ENCODE measurements at places on chromosomes 3 and 15.

DNA sequence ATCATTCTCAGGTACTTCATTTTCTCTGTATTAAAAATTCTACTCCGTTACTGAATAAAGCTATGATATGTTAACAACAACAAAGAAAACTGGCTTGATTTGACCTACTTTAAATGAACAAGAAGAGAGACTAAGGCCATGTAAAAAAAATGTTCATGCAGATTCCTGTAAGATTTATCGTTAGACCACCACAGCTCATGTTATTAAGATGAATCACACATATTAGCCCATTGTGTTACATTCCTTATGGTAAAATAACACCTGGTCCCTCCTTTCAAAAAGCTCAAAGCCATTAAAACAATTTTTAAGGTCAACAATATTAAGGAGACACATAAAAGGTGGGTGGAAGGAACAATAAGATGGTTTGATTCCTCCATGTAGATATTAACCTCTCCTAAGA is 6.3 kb downstream of the THOC7 start:
- no peak overlapping the region for H3K27ac ChIP-seq
- no peaks in the 10 kb centered on the region for H3K27me3 ChIP-seq
- peaks cover 3% of the 10 kb centered on the region for H3K4me1 ChIP-seq
- H3K4me3 ChIP-seq, result no peak overlapping the region
- no peak for DNase-seq
- no peaks in the 10 kb centered on the region for H3K36me3 ChIP-seq

- H3K27me3 ChIP-seq, result peaks cover 31% of the 10 kb centered on the region
- no peak for DNase-seq
- no peak overlapping the region for H3K27ac ChIP-seq
- no peaks in the 10 kb centered on the region for H3K36me3 ChIP-seq
- H3K4me3 ChIP-seq, result no peak overlapping the region
Measured at GRCh38 chr3:39249453-39250115, 30.3 kb downstream of the CX3CR1 start.

DNA sequence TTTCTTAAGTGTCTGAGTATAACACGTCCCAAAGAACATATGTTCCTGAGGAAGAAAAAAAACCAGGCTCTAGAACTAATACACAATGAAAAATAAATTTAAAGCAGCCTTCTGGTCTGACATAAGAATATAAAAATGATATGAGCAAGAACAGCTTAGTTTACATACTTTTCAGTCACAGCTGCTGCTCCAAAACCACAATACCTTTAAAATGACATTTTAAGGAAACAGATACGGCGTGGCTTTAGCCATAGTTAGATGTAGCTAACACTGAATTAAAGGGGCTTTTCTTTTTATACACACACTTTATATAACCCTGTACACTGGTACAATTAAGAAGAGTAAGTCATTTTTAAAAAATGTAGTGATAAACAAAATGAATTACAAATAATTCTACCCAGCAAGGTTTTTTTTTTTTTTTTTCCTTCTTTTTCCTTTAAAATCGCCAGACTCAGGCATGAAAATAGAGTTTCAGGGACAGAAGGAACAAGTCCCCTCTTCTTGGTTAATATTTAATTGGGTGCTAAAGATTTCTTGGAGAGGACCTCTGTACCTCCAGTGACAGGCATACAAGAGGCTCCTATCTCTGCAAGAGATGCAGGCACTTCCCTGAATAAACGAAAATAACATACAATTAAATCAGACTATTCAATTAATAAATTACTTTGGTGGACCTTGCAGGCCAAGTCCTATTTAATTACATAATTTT is 265.6 kb downstream of the FOXP1 start:
- no peaks in the 10 kb centered on the region for H3K36me3 ChIP-seq
- no peaks in the 10 kb centered on the region for H3K4me1 ChIP-seq
- DNase-seq, result no peak
- H3K4me3 ChIP-seq, result no peak overlapping the region
- no peaks in the 10 kb centered on the region for H3K27me3 ChIP-seq

DNA sequence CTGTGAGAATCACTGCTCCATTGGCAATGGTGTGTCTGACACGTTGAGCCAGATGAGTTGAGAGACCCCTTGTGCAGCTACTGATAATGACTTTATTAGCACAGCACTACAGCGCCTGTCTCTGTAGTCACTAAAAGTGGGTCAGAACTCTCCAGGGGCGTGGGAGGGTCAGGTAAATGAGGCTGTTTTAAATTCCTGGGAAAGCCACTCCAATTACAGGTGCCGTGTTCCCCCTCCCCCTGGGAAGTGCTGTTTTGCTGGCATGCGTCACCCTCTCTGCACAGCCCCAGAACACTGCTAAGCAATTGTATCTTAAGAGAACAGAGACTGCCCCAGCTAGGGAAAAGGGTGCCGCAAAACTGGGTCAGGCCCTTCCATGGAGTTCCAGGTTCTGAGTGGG is 21.5 kb upstream of the CPNE9 start:
- peaks cover 15% of the 10 kb centered on the region for H3K36me3 ChIP-seq
- H3K4me1 ChIP-seq, result no peaks in the 10 kb centered on the region
- H3K27me3 ChIP-seq, result no peaks in the 10 kb centered on the region
- no peak for DNase-seq
- no peak overlapping the region for H3K27ac ChIP-seq
- no peak overlapping the region for H3K4me3 ChIP-seq

GRCh38 chr3:134713671-134714070 is 62.8 kb upstream of the KY start:
- H3K27me3 ChIP-seq, result peaks cover 26% of the 10 kb centered on the region
- H3K4me1 ChIP-seq, result peaks cover 5% of the 10 kb centered on the region
- no peak overlapping the region for H3K4me3 ChIP-seq
- H3K36me3 ChIP-seq, result no peaks in the 10 kb centered on the region

- DNase-seq, result no peak
- no peaks in the 10 kb centered on the region for H3K36me3 ChIP-seq
- no peak overlapping the region for H3K4me3 ChIP-seq
- H3K4me1 ChIP-seq, result no peaks in the 10 kb centered on the region
- H3K27me3 ChIP-seq, result no peaks in the 10 kb centered on the region
Measured at GRCh38 chr3:144263706-144264105, 292.1 kb downstream of the DIPK2A start.

DNA sequence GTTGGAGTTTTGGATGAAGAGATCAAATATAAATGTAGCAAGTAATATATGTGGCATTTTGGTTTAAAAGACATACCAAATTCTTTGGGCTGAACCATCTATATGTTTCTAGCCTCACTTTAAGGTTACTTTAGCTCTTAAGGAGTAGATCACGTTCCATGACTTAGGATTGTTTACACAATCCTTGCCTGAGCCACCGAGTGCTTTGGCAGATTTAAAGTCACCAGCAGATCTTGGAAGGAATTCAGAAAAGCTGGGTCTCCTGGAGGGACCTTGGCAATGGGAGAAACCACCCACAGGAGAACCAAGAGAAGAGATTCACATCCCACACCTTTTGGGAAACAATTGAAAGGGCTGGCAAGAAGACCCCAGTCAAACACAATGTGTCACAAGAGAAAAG is 54.5 kb downstream of the TM4SF18 start:
- no peak overlapping the region for H3K27ac ChIP-seq
- no peak for DNase-seq
- H3K36me3 ChIP-seq, result no peaks in the 10 kb centered on the region
- H3K4me1 ChIP-seq, result no peaks in the 10 kb centered on the region
- no peaks in the 10 kb centered on the region for H3K27me3 ChIP-seq
- H3K4me3 ChIP-seq, result no peak overlapping the region

GRCh38 chr15:96089405-96090058 is 241.0 kb upstream of the NR2F2 start:
- H3K27me3 ChIP-seq, result no peaks in the 10 kb centered on the region
- H3K27ac ChIP-seq, result no peak overlapping the region
- no peaks in the 10 kb centered on the region for H3K4me1 ChIP-seq

DNA sequence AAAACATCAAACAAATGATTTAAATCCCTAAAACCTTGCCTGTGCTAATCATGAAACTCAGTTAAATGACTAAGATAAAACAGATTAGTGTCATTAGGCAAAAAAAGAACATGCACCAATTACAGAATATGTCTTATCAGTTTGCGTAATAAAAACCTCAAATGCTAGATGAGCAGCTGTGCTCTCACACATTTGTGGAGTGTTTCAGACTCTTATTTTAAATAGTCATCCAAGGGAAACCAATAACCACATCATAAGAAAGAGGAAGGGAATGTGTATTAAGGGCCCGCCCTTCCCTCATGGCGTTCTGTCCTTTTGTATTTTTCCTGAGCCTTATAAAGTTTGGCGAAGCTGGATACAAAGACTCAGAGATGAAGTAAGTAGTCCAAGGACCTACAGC is 6.6 kb downstream of the SAMMSON start:
- no peaks in the 10 kb centered on the region for H3K4me1 ChIP-seq
- no peak overlapping the region for H3K4me3 ChIP-seq
- no peak for DNase-seq
- no peak overlapping the region for H3K27ac ChIP-seq

DNA sequence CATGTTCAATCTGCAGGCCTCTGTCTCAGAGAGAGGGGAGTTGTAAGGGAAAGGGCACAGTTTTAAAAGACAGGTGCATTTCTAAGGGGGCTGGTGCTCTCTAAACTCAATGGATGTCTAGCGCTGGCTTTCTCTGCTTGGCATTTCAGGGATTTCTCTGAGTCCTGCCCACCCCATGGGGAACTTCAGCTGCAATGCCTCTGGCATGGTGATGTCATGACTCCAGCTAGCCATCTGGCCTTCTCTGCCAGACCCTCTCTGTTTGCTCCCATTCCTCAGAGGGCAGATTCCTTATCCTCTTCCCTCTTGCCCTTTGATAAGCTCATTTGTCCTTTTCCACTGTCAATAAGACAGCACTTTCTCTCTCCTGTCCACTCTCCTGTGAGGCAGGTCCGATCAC is 40.8 kb downstream of the RPLP1 start:
- DNase-seq, result no peak
- no peaks in the 10 kb centered on the region for H3K27me3 ChIP-seq
- no peak overlapping the region for H3K4me3 ChIP-seq
- H3K4me1 ChIP-seq, result no peaks in the 10 kb centered on the region
- no peak overlapping the region for H3K27ac ChIP-seq

DNA sequence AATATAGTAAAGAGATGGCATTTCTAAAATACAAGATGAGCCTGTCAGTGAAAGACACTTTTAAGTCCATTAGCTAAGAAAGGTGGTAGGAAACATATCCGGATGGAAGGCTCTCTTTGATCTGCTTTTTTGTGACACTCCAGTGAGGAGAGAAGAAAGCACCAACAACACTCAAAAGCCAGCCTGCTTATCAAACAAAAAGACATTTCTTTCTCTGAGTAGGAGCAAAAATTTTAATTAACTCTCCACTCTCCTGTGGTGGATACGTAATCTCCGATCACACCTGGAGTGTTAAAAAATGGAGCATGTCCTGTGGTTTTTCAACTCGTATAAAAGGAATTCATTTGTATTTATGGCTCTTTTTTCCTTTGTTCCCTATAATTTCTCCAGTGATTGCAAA is 65.3 kb downstream of the OXNAD1 start:
- no peaks in the 10 kb centered on the region for H3K36me3 ChIP-seq
- no peak overlapping the region for H3K4me3 ChIP-seq
- DNase-seq, result no peak

DNA sequence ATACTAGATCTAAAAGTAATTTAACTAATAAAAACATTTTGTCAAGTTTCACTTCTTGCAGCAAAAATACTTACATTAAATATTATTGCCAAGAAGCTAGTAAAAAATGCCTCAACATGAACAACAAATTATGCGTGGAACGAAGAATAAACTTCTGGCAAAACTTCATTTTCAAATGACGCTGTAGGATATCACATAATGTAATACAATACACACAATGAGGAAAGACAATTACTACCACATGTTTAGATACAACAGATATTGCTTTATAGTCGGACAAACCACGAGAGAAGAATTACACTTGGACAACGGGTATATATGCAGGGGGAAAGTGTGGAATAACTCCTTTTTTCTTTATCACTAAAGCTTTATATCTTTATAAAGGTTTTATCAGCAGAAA is 21.6 kb downstream of the P3H2 start:
- H3K4me3 ChIP-seq, result no peak overlapping the region
- no peak for DNase-seq
- no peak overlapping the region for H3K27ac ChIP-seq
- no peaks in the 10 kb centered on the region for H3K27me3 ChIP-seq
- no peaks in the 10 kb centered on the region for H3K36me3 ChIP-seq

DNA sequence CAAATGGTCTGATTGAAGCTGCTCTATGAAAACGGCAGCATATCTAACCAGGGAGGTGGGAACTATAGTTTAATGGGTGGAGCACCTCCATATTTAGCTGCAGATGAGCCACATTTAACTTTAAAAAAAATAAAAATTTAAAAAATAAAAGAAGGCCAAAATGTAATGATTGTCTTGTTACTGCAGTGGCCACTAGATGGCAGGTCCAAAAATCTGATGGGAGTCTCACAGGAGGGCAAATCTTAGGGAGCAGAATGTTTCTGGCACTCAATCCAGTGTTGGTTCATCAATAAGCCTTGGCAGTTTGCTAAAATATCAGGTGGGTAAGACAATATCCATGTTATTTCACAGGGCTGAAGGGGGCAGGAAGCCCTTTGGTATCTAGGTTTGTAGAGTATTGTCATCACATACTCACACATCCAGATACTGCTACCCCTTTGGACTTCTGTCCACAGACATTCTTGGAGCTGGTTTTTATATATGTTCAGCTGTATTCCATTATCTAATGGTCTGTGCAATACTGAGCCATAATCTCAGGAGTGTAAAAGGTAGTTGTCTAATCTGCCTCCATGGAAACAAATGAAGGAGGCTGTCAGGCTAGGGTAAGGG is 233.3 kb downstream of the TIGIT start:
- no peak overlapping the region for H3K4me3 ChIP-seq
- H3K4me1 ChIP-seq, result peaks cover 8% of the 10 kb centered on the region
- no peaks in the 10 kb centered on the region for H3K27me3 ChIP-seq
- H3K27ac ChIP-seq, result no peak overlapping the region

GRCh38 chr15:69830876-69831275 is 266.8 kb downstream of the TLE3 start:
- no peak overlapping the region for H3K4me3 ChIP-seq
- no peak overlapping the region for H3K27ac ChIP-seq
- H3K4me1 ChIP-seq, result no peaks in the 10 kb centered on the region
- no peak for DNase-seq

GRCh38 chr3:70970171-70970570 is 613.4 kb downstream of the FOXP1 start:
- H3K36me3 ChIP-seq, result no peaks in the 10 kb centered on the region
- DNase-seq, result no peak
- no peaks in the 10 kb centered on the region for H3K4me1 ChIP-seq
- no peak overlapping the region for H3K27ac ChIP-seq

- H3K4me1 ChIP-seq, result no peaks in the 10 kb centered on the region
- H3K27ac ChIP-seq, result no peak overlapping the region
- no peak overlapping the region for H3K4me3 ChIP-seq
- H3K27me3 ChIP-seq, result no peaks in the 10 kb centered on the region
- no peaks in the 10 kb centered on the region for H3K36me3 ChIP-seq
Measured at GRCh38 chr15:61623746-61624145, 394.6 kb upstream of the RORA start.

- no peak for DNase-seq
- H3K27ac ChIP-seq, result no peak overlapping the region
- H3K36me3 ChIP-seq, result no peaks in the 10 kb centered on the region
- H3K27me3 ChIP-seq, result peaks cover 6% of the 10 kb centered on the region
- H3K4me1 ChIP-seq, result 0 out of 2 replicates have a peak, but pooled peaks cover 2% of the 10 kb centered on the region
- H3K4me3 ChIP-seq, result no peak overlapping the region
Measured at GRCh38 chr3:127536830-127537812, 53.4 kb downstream of the TPRA1 start.

All from HCT116 (cell line).